ENCODE measurements at places on chromosomes 6 and 20.

DNA sequence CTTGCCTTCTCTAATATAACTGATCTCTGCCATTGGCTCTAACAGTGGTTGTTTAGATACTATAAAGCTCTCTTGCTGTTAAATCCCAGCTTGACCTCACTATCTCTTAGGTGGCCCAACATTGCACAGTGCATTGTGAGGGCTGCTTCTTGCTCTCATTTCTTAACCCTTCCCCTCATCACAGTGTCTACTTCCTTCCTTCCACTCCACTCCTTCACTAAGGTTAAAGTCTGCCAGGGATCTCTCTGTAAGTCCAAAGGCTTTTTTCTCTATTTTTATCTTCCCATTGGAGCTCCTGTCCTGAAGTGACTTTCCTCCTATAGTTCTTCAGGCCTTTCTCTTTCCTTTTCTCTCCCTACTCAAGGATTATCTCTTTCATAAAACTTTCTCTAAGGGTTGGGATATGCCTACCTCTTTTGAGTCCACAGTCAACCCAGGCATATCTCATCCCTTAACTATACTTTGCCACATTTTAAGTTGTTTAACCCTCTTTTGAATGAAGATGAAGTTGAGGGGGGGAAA lies 4.0 kb upstream of the TBC1D22B start:
- DNase-seq, result no peak

- DNase-seq, result peak; percentile 73
Observed at GRCh38 chr20:41329435-41330342, 10.9 kb upstream of the LPIN3 start.

DNA sequence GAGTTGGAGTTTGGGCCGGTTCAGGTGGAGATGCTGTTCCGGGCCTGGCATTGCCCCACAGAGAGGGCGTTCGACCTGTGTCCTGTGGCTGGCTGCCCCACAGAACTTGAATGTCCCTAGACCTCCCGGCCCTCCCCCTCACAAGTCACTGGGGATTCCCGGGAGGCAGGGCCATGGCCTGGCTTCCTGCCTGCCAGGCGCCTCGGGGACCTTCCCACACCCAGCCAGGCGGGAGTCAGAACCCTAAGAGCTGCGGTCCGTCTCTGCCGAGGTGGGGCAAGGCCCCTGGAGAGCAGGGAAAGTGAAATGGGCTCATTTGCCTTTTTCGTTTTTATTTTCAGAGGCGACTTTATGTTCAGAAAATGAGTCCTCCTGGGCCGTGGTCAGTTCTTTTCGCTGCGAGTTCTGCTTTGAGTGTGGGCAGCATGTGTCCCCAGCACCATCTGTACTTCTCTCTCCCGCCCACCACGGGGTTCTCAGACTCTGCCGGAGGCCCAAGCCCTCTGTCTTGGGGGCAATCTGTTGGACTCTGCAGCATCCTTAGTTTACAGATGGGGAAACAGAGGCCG lies 8.5 kb downstream of the RBM38 start:
- DNase-seq, result peak; percentile 34

DNA sequence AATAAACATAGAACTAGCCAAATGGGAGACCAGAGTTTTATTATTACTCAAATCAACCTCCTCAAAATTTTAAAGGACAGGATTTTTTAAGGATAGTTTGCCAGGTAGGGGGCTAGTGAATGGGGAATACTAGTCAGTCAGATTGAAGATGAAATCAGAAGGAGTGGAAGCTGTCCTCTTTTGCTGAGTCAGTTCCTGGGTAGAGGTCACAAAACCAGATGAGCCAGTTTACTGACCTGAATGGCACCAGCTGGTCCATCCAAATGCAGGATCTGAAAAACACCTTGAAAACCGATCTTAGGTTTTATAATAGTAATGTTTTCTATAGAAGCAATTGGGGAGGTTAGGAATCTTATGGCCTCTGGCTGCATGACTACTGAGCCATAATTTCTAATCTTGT lies 558.2 kb downstream of the PKHD1 start:
- DNase-seq, result no peak

DNA sequence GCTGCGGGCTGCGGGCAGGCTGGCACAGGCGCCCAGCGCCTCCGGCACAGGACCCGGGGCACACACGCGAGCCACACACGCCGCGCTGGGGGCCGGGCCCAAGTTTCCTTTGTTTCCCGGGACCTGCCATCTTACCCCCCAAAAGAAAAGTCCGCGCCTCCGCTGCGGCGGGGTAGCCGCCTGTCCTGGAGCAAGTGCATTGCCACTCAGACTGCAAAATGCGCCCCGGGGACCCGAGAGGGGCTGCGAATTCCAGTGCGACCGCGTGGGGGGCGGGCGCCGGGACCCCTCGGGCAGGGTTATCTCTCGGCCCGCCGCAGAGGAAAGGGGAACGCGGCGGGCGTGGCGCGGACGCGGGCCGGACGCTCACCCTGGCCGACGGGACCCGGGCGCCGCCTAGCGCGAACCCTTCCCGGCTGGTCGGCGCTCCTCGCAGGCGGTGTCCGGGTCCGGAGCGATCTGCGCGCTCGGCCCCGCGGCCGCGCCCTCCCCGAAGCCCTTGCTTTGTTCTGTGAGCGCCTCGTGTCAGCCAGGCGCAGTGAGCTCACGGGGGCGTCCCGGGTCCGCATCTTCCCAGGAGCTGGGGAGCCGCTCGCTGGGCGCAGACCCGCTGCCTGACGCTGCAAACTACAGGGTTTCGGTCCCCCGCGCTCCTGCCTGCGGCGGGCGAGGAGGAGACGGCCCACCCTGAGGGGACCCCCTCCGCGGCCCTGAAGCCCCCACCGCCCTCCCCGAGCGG lies 639 bp upstream of the CD24 start:
- no peak for DNase-seq

- DNase-seq, result no peak
Observed at GRCh38 chr20:33490023-33490933, at the start of gene CBFA2T2. Gene CBFA2T2 (plus strand): TSS chr20:33490096. CDS start chr20:33490268, 172 bp downstream.

GRCh38 chr20:1122388-1123315 lies 4.2 kb downstream of the PSMF1 start:
- DNase-seq, result no peak

- no peak for DNase-seq
Observed at GRCh38 chr6:88920774-88921733, 42.4 kb downstream of the RNGTT start.

DNA sequence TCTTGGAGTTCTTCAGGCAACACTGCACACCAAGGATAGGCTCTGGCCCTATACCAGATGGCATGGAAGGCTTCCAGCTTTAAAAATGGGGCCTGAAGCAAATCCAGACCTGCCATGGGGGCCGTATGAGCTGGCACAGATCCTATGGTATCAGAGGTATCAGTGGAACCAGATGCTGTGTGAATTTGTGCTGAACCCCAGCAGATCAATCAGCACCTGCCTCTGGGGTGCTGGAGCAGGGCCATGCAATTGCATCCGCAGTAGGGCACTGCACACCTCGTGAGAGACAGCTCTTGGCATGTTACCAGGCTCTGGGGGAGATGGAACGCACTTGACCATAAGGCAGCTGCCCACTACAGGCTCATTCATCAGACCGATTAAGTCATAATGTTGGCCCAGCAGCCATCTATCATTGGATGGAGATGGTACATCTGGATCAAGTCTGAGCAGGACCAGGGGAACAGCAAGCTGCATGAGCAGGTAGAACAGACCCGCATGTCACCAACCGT lies 221.5 kb downstream of the MYLK4 start:
- DNase-seq, result no peak

DNA sequence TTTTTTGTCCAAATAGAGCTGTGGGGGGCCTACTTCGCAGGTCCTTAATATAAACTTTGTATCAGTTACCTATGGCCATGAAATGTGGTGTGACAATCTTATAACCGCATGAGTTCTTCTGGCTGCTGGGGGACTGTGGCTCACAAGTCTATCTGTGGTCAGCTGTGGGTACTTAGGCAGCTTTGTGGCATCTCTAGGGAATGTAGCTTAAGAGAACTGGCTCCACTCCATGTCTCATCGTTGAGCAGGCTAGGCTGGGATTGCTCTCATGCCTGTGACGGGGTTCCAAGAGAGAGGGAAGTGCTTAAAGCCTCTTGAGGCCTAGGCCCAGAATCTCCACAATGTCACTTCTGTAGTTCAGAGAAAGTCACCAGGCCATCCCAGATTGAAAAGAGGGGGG lies 140.5 kb downstream of the BTBD3 start:
- DNase-seq, result no peak

GRCh38 chr20:4512891-4513550 lies 208.7 kb upstream of the PRND start:
- DNase-seq, result no peak

DNA sequence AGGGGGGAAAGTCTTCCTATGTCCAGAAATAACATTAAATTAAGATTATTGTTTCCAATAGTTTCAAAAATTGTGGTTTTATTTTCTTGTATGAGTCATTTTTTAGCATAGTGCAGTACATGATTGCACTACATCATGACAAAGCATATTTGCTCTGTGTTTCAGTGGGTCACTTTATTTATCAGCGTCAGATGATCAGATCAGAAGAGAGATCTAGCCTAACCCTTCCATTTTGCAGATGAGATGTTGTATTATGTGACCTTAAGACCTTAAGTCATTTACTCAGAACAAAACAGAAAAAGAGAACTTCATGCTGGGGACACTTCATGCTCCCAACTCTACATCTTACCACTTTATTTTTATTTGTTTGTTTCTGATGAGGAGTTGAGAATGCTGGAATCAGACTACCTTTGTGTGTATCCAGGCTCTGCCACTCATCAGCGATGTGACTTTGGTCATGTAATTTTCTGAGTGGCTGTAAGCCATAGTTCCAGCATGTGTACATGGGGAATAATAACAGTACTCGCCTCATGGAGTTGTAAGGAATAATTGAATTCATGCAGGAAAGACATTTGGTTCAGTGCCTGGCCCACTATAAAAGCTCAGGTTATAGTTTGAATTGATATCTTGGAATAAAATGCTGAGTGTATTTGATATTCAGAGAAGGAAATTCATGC lies 13.5 kb downstream of the EYA4 start:
- no peak for DNase-seq

DNA sequence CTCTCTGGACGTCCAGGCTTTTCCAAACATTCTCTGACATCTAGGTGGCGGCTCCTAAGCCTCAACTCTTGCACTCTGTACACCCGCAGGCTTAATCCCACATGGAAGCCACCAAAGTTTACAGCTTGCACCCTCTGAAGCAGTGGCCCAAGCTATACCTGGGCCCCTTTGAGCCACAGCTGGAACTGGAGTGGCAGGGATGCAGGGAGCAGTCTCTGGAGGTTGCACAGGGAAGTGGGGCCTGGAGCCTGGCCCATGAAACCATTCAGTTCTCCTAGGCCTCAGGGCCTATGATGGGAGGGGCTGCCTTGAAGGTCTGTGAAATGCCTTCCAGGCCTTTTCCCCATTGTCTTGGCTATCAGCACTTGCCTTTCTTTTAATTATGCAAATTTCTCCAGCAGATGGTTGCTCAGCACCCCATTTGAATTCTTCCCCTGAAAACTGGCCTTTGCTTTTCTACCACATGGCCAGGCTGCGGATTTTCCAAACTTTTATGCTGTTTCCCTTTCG lies 64.9 kb downstream of the IRF4 start:
- no peak for DNase-seq

GRCh38 chr6:144077871-144078270 lies 17.5 kb downstream of the SF3B5 start:
- no peak for DNase-seq

- no peak for DNase-seq
Observed at GRCh38 chr6:107732461-107732860, 91.7 kb downstream of the SCML4 start.

- DNase-seq, result no peak
Observed at GRCh38 chr6:154595538-154595937, 85.1 kb upstream of the CNKSR3 start.

GRCh38 chr6:131037194-131037897 lies 25.7 kb downstream of the EPB41L2 start:
- DNase-seq, result no peak
